ENCODE measurements at places on chromosomes 2 and 18. TPM values are rescaled to one million over a fixed set of nuclear protein-coding genes. Genes with fewer than 3 reads are reported as not detected.

DNA sequence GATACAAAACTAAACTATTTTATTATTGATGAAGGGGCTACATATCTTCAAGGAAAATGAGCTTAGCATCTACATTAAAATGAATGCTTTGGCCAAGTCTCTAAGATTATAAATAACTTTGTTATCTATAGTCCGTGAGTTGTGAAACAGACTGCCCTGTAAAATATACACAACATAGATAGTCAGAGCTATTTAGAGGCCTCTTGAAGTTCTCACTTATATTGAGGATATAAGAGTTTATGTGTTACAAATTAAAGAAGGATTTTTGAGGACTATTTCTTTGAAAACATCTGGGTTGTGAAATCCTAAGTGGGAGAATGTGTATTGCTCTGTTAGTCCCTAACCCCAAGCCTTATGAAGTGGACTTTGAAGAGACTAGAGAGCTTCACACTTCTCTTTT is 292.0 kb upstream of the CDH2 start:
- no peak for DNase-seq

GRCh38 chr2:180306346-180306745 is 299.2 kb upstream of the CWC22 start:
- DNase-seq = no peak

DNA sequence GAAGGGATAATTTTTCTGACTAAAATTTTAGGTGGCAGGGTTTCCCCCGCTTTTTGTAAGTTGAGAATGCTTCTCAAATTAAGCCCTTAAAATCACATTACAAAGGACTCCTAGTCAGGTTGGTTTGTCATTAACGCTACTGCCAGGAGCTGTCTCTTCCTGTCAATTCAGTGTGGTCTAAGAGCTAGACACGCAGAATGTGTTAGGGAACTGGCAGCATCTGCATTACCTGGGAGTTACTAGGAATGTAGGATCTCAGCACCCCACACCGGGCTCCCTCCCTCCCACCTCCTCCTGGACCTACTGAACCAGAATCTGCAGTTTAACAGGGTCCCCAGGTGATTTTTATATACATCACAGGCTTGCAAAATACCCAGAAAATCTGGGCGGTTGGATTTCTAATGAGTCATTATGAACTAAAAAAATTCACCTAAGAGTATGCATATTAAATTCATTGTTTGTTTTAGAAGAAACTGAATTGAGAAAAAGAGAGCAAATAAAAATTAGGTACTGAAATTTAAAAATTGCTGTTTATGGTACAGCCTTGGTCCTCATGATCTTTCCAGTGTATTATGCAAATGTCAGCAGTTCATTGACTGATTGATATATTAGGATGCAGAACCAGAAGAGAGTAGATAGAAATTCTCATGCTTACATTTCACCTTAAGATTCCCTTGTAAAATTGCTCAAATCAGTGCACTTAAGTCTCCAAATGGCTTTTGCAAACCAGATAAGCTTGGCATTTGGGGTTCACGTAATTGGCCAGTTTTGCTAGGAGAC is 130.9 kb upstream of the ITGA6 start:
- no peak for DNase-seq

Gene RAB3GAP1
- total RNA-seq = 58.9 TPM

Gene NYAP2
- total RNA-seq = not detected

Gene CHRNA1
- total RNA-seq = not detected
